ENCODE measurements at places on chromosomes 2 and 18. TPM values are rescaled to one million over a fixed set of nuclear protein-coding genes. Genes with fewer than 3 reads are reported as not detected.

DNA sequence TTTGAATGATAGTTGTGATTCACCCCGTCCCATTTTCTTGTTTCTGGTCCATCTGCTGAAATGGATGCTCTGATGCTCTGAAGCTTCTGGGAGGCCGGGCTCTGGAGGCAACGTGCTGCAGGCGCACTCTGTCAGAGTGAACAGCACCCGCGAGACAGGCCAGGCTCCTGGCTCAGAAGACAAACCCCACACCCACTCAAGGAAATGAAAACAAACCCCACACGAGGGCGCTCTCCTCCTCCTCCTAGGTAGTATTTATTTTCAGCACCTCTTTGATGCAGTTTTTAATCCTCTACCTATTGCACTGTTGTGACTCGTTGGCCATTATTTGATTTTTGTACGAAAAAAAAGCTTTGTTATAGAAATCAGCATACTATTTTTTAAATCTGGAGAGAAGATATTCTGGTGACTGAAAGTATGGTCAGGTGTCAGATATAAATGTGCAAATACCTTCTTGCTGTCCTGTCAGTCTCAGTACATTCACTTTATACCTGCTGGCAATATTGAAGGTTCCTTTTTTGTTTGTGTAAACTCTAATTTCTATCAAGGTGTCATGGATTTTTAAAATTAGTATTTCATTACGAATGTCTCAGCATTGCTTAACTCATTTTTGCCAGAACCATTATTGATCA is 10.3 kb upstream of the CHST10 start:
- H3K4me3 ChIP-seq, result no peak overlapping the region
- no peaks in the 10 kb centered on the region for H3K27me3 ChIP-seq
- DNase-seq, result peak; percentile 64
- no peaks in the 10 kb centered on the region for H3K36me3 ChIP-seq
- no peak overlapping the region for H3K27ac ChIP-seq

- H3K36me3 ChIP-seq, result no peaks in the 10 kb centered on the region
- H3K4me1 ChIP-seq, result peaks cover 30% of the 10 kb centered on the region
- H3K27me3 ChIP-seq, result no peaks in the 10 kb centered on the region
- H3K27ac ChIP-seq, result no peak overlapping the region
- H3K4me3 ChIP-seq, result no peak overlapping the region
- peak; percentile 42 for DNase-seq
Measured at GRCh38 chr18:44895176-44895798, 214.6 kb downstream of the SETBP1 start.

GRCh38 chr18:22564036-22564435 is 146.3 kb upstream of the CTAGE1 start:
- no peak for DNase-seq
- H3K36me3 ChIP-seq, result no peaks in the 10 kb centered on the region
- H3K4me3 ChIP-seq, result no peak overlapping the region

The NT5C1B gene
- total RNA-seq, result not detected

The MARCHF4 gene
- total RNA-seq, result 0.04 TPM

The VPS54 gene
- total RNA-seq, result 12.7 TPM

All from heart right ventricle (tissue), 16 donors.